Foreskin keratinocyte (primary cell): ENCODE measurements at places on chromosomes 5 and 9. TPM values are rescaled to one million over a fixed set of nuclear protein-coding genes. Genes with fewer than 3 reads are reported as not detected.

DNA sequence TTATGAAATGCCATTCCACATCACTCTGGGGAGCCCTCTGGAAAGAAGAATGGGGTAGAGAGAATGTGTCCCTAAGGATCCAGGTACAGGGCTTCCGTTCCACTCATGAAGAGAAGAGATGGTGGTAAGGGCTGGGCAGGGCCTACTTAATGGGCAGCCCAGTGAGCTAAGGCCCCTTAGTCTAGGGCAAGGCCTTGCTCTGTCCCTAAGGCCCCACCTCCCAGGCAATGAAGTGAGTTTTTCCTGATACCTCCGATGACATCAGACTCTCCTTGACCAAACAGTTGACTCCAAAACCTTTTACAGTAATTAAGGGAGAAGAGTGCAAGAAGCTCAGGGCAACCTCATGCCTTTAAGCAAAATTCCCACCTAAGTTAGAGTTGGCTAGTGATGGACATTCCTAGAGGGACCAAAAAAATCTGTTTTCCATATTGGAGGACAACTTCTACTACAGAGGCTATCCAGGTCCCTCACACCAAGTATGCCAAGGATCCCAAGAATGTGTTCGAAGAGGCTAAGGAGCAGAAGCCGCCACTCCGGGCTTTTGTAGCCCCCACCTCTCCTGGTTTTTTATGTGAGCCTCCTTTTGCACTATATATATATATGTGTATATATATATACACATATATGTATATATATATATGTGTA is 5.9 kb downstream of the KLF9 start:
- DNase-seq: no peak

DNA sequence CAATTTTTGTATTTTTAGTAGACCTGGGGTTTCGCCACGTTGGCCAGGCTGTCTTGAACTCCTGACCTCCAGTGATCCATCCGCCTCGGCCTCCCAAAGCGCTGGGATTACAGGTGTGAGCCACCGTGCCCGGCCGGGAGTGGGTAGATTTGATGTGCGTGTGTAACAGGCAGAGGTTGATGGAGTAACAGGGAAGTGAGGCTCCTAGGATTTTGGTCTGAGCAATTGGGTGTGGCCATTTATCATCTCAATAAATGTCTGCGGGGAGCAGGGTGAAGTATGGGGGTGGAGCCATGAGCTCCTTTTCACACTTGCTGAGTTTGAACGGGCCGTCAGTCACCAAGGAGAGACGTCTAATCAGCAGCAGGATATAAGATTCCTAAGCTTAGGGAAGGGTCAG is 1.2 kb upstream of the REXO4 start:
- DNase-seq: peak; percentile 29

GRCh38 chr5:154049636-154050035 is 10.9 kb downstream of the MFAP3 start:
- DNase-seq: no peak

- no peak for DNase-seq
These were observed 197.9 kb downstream of the KCTD16 start for GRCh38 chr5:144368556-144368955.

- no peak for DNase-seq
These were observed 193.1 kb downstream of the HSD17B3 start for GRCh38 chr9:96108691-96109380.

GRCh38 chr5:28065656-28066055 is 1027.3 kb upstream of the CDH9 start:
- no peak for DNase-seq

DNA sequence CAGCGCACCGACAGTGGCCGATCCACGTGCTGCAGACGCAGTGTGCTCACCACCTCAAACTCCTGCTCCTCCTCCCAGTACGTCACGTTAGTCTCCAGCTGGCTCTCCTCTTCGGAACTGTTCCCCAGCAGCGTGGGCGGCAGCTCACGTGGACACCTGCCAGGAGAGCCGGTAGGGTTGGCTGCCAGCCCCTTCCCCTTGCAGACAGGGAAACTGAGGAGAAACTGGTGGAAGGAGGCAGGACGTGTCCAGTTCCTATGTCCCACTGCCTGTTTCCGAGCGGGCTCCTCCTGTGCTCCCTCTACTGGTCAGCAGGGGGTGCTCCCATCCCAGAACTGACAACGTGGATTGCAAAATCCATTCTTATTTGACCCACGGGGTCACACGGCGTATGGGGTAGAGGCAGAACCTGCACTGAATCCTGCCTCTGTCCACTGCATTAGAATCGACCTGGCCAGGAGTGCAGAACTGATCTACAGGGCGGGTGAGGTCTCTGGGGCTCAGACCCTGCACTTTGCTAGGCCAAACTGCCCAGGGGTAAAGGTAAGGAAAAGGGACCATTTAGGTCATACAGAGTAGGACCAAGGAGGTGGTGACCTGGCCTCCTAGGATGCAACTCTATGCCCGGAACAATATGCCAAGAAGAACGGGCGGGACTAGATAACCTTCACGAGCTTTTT is 25.7 kb downstream of the PDGFRB start:
- peak; percentile 47 for DNase-seq

GRCh38 chr5:1226839-1227581 is 1.8 kb downstream of the SLC6A18 start:
- DNase-seq: no peak

DNA sequence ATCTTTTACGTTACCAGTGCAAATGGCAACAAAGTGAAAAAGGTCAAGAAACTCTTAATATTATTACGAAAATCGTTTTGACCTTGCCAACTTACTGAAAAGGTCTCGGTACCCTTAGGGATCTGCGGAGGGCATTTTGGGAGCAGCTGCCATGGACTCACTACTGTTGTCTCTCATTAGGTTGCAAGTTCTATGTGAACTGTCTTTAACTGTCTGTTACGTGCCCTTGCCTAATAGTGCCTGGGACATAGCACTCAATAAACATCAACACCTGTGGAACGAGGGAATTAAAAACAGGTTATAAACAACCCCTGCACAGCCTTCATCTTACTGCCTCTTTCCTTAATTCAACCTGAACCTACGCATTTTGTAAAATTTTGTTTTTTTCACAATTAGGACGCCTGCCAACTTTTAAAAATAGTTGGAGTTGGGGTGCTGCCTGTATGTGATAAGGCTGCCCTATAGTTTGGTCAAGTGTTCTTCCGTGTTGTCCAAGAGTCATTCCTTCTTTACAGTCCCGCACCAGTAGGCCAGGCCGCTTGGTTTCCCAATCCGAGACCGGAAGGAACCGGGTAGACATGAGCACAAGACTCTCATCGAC is 527 bp upstream of the SREK1 start:
- DNase-seq: no peak

DNA sequence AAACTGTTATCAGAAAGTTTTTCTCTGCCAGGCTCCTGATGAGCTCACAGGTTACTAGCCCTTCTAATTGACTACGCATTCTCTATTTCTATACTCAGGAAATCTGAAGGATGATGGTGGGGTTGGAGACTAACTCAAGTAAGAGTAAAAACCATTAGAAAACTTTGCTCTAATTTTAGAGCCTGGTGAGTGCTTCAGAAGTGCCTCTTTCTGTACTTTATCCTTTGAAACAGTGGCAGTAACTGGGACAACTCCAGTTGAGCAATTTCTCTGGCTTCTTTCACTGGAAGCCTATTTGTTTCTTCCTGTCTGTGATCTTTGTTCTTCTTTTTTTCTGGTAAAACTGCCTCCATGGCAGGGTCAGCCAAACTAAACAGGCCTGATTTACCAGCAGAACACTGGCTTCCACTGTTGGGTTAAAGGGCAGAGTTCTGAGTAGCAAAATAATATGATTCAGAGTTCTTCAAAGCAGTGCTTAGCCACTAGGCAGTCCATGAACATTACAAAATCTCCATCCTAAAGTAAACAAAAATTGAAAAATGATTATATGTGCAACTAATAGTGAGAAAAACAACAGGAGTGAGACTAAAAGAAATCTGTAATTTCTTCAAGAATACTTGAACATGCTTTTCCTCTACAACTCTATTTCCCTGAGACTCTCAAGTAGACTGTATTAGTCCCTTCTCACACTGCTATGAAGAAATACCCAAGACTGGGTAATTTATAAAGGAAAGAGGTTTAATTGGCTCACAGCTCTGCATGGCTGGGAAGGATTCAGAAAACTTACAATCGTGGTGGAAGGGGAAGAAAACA is 79.8 kb downstream of the MROH2B start:
- DNase-seq: no peak

GRCh38 chr5:32460702-32461101 is 16.2 kb upstream of the ZFR start:
- DNase-seq: no peak

- no peak for DNase-seq
These were observed 43.8 kb downstream of the SPINK5 start for GRCh38 chr5:148107608-148108007.

GRCh38 chr5:124865603-124866354 is 119.3 kb upstream of the ZNF608 start:
- DNase-seq: no peak

GRCh38 chr9:109311731-109312130 is 9.1 kb downstream of the EPB41L4B start:
- no peak for DNase-seq

- no peak for DNase-seq
These were observed 684.6 kb upstream of the ACO1 start for GRCh38 chr9:31699836-31700235.

DNA sequence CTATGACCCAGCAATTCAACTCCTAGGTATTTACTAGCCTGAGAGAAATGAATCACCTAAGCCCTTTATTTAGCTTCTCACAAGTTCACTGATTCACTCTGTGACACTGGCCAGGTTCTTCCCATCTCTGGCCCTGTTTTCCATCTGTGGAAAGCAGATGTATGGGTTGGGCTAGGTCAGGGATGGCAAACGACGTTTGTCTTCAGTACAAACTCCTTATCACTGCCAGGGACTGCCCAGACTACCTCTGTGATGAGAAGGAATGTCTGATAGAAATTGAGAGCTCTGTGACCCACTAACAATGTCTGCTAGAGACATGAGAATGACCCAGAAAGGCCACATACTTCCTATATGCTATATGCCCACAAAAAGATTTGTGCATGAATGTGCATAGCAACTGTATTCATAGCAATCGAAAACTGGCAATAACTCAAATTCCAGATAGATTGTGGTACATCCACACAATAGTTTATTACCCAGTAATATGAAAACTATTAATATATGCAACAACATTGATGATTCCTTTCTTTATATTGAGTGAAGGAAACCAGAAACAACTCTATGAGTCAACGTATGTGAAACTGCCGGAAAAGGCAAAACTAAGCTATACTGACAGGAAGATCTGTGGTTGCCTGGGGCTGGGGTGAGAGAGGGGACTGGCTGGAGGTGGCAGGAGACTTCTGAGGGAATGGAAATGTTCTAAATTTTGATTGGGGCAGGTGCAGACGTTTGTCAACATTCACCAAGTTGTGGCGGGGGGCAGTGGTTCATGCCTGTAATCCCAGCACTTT is 32.0 kb upstream of the ADAM19 start:
- peak; percentile 93 for DNase-seq

DNA sequence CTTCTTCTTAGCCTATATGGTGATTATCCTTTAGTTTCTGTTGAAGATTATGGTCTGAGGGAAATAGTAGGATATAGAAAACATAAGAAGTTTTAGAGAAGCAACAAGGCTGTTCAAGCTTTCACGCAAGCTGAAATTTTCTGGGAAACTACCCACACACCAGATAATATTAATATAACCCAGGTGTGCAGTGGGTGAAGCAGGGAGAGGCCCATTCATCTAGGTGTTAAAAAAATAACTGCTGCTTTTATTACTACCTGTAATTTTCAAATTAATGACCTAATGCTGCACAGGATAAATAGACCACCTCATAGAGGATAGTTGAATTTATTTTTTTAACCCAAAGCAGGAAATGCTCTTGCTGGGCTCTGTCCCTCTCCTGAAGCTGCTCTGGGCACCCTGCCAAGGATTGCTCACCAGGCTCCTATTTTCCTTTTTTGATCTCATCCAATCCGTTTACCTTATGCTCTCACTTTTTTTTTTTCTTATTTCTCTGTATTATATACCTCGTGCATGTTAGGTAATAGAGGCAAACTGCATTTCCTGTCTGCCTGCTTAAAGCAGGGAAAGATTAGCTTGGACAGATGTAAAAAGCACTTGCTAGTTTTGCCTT is 124.3 kb upstream of the SLC12A2 start:
- peak; percentile 84 for DNase-seq

- no peak for DNase-seq
These were observed 625.3 kb upstream of the DMAC1 start for GRCh38 chr9:8424786-8425410.

GRCh38 chr9:70080481-70081119 is 37.0 kb downstream of the MAMDC2 start:
- DNase-seq: no peak

DNA sequence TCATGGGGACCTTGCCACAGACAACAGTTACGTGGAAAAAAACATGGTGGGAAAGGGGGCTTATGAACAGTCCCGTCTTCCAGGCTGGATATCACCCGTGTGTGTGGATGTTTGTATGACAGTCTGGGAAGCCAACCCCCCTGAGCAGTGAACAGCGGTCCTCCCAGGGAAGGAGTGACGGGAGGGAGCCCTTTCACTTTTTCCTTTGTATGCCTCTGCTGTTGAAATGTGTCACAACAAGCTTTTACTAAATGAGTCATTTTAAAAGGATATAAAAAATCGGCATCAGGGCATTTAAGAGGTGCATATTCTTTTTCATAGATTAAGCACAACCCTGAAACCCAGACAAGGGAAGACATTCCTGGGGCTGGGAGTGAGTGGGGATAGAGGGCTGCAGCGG is 5.1 kb downstream of the MYMK start:
- no peak for DNase-seq

DNA sequence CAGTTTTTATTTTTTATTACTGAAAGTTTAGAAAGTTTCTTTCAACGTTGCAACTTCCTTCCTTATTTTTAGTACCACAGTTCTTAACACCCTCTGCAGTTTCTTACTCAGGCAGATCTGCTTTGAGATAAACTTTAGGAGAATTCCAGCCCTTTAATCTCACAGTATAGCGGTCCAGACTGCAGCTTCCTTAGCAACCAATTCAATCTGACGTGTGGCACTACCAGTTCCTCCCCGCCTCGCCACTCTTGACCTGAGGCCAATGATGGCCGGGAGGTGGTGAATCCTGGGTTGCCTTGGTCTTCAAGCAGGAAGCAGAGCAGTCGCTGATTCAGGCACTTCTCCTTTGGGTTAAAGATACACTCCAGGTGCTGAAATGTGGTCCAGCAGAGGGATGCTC is 334.3 kb upstream of the TRPC7 start:
- no peak for DNase-seq

- no peak for DNase-seq
These were observed 13.5 kb downstream of the ISL1 start for GRCh38 chr5:51396797-51397196.

The TAF1L gene
- total RNA-seq: not detected in 2 replicates

The TRPM3 gene
- total RNA-seq: not detected in 2 replicates

The PRRX2 gene
- not detected in 2 replicates for total RNA-seq

The ACSL6 gene
- 0.07 TPM in 2 replicates for total RNA-seq

The ANKS6 gene
- 17.0 and 17.5 TPM in 2 replicates for total RNA-seq

The ARHGEF28 gene
- 84.1 and 134 TPM in 2 replicates for total RNA-seq

The SUSD3 gene
- total RNA-seq: 0.11 and 0.44 TPM in 2 replicates

The CDH12 gene
- total RNA-seq: not detected in 2 replicates

The CMBL gene
- 16.4 and 17.8 TPM in 2 replicates for total RNA-seq

The SPINK7 gene
- total RNA-seq: not detected in 2 replicates

The CER1 gene
- not detected in 2 replicates for total RNA-seq
